CD4-positive, alpha-beta T cell treated with Interferon alpha-2 for 1 hour (primary cell): ENCODE measurements at places on chromosomes 4 and X.

DNA sequence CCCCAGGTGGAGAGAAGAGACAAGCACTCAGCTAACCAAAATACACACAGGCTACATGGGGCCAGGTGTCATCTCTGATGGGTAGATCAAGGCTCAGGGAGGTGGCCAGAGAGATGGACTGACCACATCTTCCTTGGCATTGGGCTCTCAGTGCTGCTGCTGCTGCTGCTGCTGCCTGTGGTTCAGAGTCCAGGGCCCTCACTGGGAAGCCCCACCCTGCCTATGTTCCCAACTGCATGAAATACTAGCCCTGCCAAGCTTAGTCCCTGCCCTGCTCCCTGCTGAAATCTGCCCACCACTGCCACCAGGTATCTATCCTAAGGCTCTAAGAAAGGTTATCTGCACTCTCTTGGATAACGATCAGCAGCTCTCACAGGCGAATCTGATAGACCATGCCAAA, 118.7 kb downstream of the EFHC2 start:
- DNase-seq: no peak

DNA sequence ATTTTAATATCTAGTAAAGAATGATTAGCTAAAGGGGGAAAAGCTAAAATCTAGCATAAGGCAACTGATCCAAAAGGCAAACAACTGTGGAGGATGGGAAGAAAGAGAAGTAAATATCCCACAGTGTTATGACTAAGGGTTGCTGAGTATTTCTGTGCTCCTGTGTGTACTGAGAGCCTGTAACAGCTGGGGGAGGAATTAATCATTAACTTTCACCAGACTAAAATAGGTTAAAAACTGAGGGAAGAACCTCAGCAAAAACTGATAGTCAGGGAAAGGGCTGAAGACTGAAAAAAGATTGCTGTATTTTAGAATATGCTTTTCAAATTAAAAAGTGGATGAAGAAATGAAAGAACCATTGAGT, 365.9 kb downstream of the CXXC4 start:
- DNase-seq: no peak

- no peak for DNase-seq
These were observed 780.9 kb downstream of the ARAP2 start for GRCh38 chr4:35463251-35463952.

DNA sequence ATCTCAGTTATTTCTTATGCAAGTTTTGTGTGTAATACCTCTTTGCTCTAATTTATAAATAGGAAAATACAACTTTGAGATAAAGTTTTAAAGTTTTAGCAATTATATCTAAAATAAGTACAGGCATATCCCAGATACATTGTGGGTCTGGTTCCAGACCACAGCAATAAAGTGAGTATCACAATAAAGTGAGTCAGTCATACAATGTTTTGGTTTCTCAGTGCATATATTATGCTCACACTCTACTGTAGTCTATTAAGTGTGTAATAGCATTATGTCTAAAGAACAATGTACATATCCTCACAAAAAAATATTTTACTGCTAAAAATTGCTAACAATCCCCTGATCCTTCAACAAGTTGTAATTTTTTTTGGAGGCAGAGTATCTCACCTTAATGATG, 49.2 kb downstream of the ANAPC10 start:
- DNase-seq: no peak

DNA sequence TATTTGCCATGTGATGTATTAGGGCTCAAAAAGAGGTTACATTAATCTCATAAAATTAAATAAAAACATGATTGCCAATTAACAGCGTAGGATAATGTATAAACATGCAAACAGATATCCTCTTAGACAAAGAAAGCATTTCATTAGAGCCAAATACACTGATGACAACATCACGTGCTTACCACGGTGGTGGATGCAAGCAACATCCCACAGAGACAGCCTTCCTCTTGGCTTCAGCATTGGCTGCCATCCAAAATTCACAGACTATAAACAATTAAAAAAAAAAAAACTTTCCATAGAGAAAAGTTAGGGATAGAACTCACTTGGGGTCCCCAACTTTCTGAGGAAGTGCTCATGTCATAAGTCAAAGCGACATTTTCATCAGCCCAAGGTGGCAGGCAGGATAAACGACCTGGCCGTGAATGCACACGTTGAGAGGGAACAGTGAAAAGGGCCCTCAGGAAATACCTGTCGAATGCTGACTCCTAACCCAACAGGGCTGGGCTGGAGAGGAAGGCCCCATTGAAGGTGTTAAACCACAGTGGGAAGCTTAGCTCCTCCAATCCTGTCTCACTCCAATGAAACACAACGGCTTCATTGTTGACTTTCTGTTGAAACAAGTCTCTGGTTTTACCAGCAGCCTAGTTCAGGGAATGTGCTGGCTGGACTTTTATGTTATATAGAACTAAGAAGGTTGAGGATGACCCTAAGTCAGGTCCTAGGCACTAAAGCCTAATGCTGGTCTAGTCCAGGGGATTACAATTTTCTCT, 48.4 kb downstream of the IDS start:
- DNase-seq: no peak

- no peak for DNase-seq
These were observed 39.9 kb downstream of the DCX start for GRCh38 chrX:111372086-111372485.

DNA sequence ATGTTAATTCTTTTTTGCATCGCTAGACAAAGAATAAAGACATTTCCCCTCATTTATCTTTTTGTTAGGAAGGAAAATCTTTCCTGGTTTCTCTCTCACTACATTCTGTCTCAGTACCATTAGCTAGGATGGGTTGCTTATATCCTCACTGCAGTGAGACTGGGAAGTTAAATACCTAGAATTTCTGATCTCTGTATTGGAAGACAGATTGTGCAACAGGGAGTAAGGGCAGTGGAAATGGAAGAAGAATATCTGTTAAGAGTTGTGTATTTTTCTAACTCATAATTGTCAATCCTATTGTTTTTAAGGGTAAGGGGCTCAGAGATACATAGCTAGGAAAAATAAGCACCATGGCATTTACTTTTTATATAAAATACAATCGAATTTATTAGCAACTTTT, 19.6 kb downstream of the PTPN13 start:
- DNase-seq: no peak

DNA sequence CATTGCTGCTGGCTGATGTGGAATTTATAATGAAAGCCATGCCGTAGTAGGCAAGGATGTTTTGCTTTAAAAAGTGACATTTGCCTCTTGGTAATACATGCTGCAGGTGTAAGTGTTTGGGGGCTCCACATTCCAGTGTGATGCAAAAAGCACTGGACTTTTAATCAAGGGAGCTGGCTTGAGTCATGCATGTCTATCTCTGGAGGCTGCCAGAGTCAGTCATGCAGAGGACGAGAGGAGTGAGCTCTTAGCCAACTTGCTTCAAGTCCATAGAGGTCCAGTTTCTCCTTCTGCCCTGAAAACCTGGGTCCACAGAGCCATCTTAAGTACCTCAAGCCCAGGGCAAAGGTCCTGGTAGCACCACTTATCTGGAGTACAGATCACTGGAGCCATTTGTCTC, 11.6 kb upstream of the CXCL13 start:
- DNase-seq: no peak

DNA sequence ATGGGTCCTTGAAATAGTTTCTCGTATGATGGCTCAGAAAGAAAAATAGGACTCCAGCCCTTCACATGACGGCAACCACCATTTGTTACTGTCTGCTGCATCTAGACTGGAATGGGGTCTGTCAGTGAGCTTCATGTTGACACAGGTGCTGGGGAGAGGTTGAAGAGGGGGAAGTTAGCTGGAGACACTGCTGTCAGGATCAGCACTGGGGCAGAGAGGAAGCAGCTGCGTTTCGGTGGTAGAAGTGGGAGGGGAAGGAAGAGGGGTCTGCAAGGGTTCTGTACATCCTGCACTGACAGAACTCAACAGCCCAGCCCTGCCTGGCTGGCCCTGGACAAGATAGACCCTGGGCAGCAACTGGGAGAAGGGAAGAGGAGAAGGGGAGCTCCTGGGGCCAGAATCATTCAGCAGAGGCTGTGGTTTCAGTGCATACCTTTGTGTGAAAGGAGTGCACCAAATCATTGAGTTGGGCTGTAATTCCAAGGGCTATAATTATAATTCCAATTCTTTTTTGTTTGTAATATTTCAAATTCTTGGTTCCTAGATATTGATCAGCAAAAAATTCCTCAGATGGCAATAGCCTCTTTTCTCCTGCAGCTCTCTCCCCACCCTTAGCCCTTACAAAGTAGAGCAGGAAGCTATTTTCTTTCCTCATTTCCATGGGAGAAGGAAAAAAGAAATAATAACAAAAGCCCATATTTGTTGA, 119.4 kb upstream of the C1GALT1C1 start:
- DNase-seq: no peak

- no peak for DNase-seq
These were observed 28.1 kb upstream of the SPON2 start for GRCh38 chr4:1200425-1201035.

DNA sequence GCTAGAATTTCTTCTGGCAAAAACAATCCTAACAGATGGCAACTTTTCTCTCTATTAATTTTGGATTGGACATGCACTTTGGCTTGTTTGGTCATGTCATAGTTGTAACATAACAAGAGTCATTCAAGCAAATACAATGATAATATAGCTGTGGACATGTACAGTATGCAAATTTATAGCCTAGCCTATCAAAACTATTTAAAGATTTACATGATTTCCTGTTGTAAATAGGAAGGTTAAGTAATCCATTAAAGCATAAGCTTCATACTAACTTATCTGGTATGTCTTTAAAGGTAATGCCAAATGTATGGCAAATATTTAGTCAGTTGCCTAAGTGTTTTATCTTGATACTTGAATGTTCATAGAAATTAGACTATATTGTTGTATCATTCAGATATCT, 45.3 kb downstream of the RPA4 start:
- no peak for DNase-seq

GRCh38 chrX:97524997-97525396, 641.3 kb downstream of the RPA4 start:
- no peak for DNase-seq

DNA sequence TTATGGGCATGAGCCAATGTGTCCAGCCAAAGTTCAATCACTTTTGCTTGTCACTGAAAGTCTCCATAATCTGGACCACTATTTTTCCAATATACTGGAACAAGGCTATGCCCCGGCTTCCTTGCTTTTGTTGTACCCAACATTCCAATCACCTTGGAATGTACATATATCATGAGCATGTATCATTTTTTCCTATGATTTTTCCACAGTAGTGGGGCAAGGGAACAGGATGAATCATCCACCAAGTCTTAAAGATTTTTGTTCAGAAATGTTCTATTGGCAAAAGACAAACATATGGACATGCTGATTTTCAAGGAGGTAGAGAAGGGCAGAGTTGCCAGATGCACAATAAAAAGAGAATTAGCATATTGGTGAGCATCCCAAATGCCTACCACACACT, 548.1 kb upstream of the INTU start:
- no peak for DNase-seq

DNA sequence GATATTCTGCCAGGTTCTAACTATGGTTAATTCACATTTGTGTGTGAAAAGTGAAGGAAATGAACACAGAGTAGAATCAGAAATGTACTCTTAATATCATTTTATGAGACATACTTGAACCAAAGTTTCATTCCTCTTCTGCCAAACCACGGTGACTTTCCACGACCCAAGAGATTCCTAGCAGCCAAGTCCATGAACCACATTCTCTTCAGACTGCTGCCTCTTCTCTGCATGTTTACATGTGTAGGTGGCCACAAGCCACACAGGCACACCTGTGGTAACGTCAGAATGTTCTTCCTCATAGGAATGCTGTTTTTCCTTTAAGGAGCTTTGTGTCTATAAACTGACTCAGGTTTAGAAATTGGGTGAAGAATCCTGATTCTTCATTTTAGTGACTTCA, 1411.2 kb downstream of the RAPGEF2 start:
- DNase-seq: no peak

DNA sequence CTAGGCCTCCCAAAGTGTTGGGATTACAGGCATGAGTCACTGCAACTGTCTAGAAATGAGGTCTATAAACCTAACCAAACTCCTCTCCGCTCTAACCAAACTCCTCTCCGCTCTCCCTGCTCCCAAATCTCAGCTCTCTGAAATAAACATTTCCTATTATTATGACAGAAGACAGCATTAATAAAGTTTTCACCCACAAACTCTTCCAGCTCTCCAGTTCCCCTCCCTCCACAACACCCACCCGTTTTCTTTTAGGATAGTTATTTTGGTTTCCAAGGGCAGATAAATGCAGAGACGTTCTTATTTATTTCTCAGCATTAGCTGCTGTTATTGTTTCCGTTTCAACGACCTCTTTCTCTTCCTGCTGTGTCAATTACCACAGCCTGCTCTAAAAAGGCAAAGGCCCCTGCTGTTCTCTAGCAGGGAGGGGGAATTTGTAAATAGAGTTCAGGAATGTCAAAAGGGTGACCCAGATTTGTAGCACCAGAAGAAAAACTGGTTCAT, 13.3 kb upstream of the SCD5 start:
- no peak for DNase-seq

GRCh38 chr4:147535124-147535523, 54.2 kb downstream of the EDNRA start:
- no peak for DNase-seq

DNA sequence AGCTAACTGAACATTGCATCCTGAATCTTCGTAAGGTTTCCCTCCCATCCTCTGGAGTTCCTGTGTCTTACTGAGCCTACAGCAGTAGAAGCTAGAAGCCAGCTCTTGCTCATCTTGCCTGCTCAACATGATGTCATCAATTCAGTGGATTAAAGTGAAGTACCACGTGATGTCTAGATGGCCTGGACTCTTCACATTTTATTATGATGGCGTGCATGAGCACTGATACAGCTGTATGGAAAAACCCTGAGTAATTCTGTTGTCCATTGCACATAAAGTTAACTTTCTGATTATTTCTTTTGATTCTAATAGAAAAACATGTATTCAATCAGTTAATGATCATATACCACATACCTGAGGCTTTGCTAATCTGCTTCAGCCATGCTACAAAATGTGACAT, 2387.7 kb upstream of the TENM3 start:
- DNase-seq: no peak

DNA sequence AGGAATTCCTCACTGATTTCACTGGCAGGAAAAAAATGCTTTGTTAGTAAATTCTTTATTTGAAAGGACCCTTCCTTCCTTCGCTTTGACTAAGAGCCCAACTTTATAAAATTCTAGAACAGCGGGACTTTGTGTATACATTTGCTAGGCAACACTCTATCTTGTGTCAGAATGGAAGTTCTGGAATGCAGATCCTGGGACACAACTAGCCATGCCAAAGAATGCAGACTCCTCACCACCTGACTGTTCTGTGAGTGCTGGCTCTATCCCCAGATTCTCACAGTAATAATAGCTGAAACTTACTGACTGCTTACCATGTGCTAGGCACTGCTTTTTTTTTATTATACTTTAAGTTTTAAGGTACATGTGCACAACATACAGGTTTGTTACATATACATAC, 73.3 kb upstream of the ZDHHC15 start:
- DNase-seq: no peak

- DNase-seq: no peak
These were observed 99.9 kb downstream of the NHS start for GRCh38 chrX:17474892-17475291.

GRCh38 chrX:13080128-13080795, 35.8 kb upstream of the FAM9C start:
- DNase-seq: no peak

- no peak for DNase-seq
These were observed 99.0 kb upstream of the DDX3X start for GRCh38 chrX:41234962-41235361.

- DNase-seq: no peak
These were observed 511.5 kb upstream of the FAM241A start for GRCh38 chr4:111633663-111634266.

GRCh38 chr4:73991742-73992000, 3.7 kb upstream of the PPBP start:
- DNase-seq: no peak

GRCh38 chr4:76718831-76719230, 179.1 kb downstream of the SOWAHB start:
- no peak for DNase-seq
